ENCODE measurements at places on chromosomes 2 and 18.

GRCh38 chr2:84202166-84202565 lies 256.9 kb downstream of the SUCLG1 start:
- no peak for DNase-seq

- DNase-seq = no peak
Measured at GRCh38 chr2:231900972-231901371, 25.2 kb downstream of the NPPC start.

DNA sequence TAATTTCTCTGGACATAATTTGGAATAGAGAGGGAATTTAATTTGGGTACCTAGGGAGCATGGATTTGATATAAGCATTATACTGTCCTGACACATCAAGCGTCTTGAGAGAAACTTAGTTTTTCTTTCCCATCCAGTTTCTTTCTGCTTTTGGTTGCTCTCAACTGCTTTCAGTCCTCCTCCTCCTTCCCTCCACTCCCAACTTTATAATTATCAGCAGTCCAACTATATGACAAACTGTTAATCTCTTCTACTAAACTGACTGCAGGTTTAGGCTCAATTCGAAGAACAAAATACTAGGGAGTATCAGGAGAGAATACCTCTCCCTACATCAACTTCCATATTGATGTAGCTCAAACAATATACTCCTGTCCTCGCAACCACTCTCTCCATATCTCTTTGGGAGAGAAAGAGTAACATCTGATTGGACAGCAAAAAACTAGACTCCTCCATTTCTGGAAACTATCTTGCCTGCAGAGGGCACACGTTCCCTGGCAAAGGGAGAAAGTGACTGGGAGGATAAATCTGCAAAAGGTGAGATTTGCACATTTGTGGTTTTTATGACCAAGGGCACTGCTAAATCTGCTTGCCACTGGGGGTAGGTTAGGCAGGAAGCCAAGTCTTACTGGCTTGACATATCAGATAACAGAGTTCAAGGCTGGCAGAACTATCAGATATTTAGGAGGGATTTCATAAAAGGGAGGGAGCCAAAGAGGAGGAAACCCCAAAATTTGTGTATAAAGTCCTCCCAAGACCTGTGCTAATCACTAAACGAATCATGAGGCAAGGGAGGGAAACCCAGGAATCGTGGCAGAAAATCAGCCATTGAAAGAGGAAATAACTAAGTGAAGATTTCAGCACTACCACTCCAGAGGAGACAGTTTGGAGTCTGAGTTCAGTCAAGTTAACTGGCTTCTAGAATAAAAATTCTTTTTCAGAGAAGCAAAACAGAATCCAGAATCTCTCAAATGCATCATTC lies 40.0 kb downstream of the ICA1L start:
- no peak for DNase-seq

DNA sequence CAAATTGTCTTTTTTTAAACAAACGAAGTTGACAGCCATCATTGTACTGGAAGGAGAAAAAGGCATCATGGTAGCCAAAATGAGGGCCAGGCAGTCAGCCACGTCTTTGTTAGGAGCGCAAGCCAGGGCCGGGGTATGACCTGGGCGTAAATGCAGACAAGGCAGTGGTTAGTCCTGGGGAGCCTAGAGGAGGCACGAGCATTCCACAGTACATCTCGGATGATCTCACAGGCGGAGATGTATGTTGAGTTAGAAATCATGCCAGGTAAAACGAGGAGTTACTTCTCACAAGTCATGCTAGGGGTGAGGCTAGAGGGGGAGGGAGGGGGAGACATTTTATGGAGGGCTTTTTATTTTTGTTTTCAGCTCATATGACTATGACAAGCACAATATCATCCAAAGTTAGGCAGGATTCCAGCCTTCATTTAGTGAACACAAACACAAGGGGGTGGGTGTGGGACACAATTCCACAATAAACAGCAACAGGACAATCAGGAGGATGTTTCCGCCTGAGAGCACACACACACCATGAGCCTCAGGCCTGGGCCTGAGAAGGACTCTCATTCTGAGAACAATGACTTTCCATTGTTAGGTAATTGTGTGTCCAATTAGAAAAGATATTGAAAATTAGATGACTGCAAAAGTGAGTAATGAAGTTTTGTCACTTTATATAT lies 64.4 kb upstream of the PGAP1 start:
- no peak for DNase-seq

DNA sequence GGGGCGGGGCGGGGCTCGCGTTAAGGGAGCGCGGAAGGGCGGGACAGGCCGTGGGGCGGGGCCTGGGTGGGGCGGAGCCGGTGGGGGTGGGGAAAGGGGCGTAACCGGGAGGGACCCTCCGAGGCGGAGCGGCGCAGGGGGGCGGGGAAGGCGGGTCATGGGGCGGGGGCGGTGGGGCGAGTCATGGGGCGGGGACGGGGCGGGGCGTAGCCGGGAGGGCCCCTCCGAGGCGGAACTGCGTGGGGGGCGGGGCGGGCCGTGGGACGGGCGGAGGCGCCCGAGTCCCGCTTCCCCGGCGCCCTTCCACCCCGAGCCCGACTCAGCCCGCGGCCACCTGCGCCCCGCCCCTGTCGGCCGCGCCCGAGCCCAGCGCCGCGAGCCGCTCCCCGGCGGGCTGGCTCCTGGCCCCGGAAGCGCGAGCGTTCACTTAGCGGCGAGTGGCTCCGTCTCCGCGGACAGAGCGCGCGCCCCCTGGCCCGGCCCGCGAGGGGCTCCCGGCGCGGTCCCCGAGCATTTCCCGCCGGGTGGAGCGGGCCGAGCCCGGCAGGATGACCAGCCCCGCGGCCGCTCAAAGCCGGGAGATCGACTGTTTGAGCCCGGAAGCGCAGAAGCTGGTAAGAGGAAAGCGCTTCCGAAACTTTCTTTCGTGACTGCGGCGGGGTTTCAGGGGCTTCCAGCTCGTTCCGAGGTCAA lies 64.7 kb downstream of the LRRFIP1 start:
- peak; percentile 89 for DNase-seq

DNA sequence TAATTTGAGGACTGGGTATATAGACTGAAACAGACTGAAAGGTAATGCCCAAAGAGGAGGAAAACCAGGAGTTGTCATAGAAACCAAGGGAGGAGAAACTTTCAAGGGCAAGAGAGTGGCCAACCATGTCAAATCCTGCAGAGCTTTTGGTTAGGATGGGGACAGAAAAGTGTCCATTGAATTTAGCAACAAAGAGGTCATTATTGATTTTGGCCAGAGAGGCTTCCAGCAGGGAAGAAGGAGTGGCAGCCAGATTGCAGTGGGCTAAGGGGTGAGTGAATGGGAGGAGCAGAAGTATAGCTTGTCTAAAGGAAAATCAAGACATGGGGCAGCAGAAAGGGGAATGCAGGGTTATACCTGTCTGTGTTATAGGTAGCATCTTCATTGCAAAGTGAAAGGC lies 194.0 kb downstream of the CAMKMT start:
- no peak for DNase-seq

All from activated naive CD4-positive, alpha-beta T cell (primary cell).